ENCODE measurements at places on chromosomes 11 and 22. TPM values are rescaled to one million over a fixed set of nuclear protein-coding genes. Genes with fewer than 3 reads are reported as not detected.

OR5L1 gene
- total RNA-seq: not detected

OR51B2 gene
- not detected for total RNA-seq

DNA sequence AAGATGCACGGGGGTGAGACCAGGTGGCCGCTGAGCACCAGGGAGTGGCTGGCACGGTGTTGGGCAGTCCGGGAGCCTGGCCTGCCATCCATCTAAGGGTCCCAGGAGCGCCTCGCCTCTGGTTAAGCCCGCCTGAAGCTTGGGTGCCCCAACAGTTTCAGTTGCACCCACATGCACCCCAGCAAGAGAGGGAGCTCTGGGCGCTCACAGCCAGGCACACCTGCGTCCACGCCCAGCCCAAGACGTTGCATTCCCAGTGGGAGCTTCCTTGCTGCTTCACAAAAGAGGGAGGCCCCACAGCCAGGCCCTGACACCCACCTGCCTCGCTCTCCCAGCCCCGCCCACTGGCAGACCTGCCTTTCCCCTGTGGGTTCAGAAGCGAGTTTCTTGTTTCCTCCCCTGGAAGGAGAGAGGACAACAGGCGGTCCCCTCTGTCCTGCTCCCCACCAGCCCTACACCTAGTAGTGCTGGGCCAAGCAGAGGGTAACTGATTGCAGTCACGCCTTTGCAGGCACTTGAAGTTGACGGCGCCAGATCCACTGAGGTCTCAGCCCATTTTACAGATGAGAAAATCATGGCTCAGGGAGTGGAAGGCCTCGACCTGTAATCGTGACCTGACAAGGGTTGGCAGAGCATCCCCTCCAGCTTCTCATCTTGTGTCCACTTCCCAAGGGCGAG is 35.4 kb downstream of the OSBPL5 start:
- peak; percentile 79 for DNase-seq

GRCh38 chr11:114847306-114847975 is 169.1 kb downstream of the NXPE2 start:
- DNase-seq: no peak

GRCh38 chr11:62472063-62472884 is 53.4 kb downstream of the SCGB1A1 start:
- no peak for DNase-seq

Measured in posterior vena cava (tissue), 2 donors.